Stimulated activated CD4-positive, alpha-beta T cell treated with anti-CD3 and anti-CD28 coated beads, TNF-alpha, amount 100 ng/mL, for 4 hours (primary cell): ENCODE measurements at places on chromosomes 4 and X.

DNA sequence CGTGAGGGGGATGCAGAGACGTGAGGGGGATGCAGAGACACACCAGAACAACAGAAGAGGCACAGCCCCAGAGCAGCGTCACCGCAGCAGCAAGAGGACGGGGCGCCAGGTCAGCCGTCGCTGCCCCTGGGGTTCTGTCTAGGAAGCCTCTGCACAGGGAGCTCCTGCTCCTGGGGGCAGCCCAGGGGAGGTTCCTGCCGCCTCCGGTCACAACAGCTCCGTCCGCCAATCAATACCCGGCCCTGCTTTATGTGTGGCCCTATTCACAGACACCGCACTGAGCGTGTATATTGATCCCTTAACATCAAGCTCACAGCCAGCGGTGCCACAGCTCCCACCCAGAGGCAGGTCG is 69.6 kb downstream of the FAM53A start:
- no peak for DNase-seq

DNA sequence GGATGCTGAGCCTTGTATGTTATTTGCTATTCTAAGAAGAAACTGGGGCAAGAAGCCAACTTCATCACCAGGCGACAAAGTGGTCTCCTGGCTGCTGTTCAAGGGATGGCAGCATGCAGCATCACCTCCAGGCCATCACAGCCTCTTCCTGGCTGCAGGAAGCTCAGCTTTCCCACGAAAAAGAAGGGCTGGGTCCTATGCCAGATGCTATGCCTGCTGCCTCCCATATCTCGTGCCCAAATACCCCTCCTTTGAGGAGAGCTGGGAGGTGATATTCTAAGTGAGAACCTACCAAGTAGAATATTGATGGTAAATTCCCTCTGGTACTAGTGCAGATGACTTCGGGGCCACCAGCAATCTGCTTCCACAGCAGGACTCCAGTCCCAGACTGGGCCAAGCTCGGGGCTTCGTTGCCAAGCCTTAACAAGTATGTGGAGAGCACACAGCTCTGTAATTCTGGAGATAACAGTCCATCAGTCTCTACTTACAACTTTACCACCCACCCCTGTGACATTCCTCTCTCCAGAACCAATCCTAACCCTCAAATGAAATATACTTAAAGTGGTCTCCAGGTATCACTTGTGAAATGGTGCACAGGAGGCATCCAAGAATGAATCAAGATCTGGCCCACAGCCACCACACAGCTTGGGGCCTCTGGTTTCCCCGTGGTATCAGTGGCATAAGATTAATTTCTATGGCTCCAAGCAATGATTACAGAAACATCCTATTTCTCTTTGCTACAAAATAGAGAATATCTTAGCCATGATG is 149.3 kb downstream of the PALLD start:
- no peak for DNase-seq

GRCh38 chr4:15167743-15168142 is 165.5 kb downstream of the CPEB2 start:
- DNase-seq = no peak

GRCh38 chr4:83558059-83558653 is 22.2 kb downstream of the GPAT3 start:
- DNase-seq = no peak

GRCh38 chrX:129239371-129239770 is 283.9 kb downstream of the SMARCA1 start:
- DNase-seq = no peak

- no peak for DNase-seq
Observed at GRCh38 chrX:44802613-44803012, 41.2 kb upstream of the DUSP21 start.

GRCh38 chrX:42017971-42018370 is 94.6 kb upstream of the CASK start:
- no peak for DNase-seq

DNA sequence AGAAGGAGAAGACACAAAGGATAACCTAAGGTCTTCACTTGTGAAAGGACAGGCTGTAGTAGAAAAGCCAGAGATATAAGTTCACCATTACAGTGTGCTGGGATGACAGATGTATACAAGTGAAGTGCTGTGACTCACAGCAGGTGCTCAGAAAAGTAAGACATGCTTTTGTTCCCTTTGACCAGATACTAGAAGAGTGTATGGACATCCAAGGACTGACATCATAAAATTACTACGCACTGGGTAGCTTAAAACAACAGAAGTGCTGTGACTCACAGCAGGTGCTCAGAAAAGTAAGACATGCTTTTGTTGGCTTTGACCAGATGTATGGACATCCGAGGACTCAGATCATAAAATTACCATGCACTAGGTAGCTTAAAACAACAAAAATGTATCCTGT is 61.6 kb upstream of the BTC start:
- DNase-seq = no peak

DNA sequence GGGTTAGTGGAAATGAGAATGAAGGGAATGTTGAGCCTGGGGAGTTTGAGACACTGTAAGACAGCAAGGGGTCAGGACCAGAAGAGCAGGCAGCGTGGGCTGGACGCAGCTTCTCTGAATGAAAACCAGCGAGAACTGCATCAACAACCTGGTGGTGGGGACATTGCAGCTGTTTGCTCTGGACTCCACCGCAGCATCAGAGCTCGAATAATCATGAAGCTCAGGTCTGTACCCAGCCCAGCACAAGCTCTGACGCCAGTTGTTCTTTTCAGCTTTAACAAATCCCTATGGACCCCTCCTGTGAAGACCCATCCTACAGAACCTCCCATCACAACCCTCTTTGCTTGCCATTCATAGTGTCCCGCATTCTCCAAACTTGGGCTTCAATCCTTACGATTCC is 106.8 kb upstream of the PNPLA4 start:
- no peak for DNase-seq

DNA sequence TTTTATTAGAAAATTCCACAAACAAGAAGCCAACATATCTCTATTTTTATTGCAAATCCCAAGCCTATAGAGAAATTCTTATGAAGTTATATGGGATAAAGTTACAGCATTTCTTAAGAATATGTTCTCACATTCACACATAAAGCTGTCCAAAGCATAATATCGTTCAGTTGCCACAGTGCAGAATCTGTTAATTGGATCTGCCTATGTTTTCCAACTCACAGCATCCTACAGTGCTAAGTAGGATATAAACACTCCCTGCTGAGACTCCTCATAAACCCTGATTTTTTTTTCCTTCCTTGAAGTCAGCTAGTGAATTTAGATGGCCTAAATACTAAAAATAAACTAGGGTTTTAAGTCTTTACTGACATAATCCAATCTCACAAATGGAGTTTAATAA is 307.9 kb downstream of the PDGFC start:
- DNase-seq = no peak

GRCh38 chr4:86991994-86992393 is 57.2 kb downstream of the AFF1 start:
- no peak for DNase-seq

DNA sequence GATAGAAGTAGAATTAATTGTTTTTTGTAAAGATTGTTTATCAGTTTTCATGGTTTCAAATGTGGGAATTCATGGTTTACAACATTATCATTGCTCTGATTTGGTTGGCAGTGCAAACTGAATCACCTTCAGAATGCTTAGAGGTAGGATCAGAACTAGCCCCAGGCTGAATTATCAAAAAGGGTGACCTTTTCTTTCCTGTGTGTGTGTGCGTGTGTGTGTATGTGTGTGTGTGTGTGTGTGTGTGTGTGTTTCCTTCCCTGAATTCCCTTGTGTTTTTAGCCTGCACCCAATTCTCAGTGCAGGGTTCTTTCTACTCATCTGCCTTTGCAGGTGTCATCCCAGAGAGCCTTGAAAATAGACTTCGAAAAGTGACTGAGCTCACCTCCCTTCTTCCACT is 125.0 kb downstream of the BMPR1B start:
- no peak for DNase-seq

DNA sequence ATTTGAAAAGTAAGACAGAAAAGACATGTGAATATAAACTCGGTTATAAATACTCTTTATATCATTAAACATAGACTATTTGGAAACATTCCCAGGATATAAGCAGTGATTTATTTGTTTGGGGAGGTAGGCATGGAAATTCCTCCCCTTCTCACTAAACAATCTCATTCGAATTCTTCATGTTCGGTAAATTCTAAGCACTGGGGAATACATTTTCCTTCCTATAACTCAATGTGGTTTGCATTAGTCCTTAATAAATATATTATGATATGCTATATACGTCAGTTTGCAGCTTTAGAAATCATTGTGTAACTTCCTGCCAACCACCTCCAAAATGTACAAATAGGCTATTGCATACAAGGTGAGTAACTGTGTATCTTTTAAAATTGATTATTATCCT is 99.6 kb downstream of the UGT8 start:
- DNase-seq = no peak

GRCh38 chr4:139300431-139301112 is 733 bp upstream of the NAA15 start:
- DNase-seq = no peak

DNA sequence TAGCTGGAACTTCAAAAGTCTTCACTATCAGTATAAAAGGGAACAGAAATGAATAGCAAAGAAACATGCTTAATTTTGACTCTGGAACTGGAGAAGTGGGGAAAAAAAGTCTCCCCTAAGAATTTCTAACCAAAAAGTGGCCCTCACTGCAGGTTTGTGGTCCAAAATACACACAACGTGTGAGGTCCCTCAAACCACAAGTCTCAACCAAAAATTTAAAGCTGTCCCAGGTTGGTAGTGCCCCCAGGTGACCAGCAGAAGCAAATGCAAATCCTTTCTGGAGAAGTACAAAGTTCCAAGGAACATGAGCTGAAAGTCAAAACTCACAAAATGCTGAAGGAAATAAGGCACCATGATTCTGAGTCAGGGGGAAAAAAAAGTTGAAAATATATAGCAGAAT is 23.6 kb upstream of the VAMP7 start:
- DNase-seq = no peak

DNA sequence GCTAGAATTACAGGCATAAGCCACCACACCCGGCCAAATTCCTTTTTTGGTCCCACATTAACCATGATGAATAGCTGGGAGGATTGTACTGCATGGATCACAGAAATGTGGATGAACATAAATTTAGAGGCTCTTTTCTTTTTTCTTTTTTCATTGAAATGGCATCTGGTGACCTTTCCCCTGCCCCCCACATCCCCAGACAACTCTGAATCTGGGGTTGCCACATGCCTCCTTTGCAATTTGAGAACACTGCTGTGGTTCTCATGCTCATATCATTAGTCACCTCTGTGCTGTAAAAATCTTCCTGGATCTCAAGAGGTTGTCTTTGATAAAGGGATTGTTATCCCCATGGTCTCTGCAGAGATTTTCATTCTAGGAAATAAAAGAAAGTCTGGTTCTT is 22.8 kb upstream of the FMR1NB start:
- no peak for DNase-seq

- no peak for DNase-seq
Observed at GRCh38 chrX:113726009-113726408, 857.9 kb upstream of the HTR2C start.

DNA sequence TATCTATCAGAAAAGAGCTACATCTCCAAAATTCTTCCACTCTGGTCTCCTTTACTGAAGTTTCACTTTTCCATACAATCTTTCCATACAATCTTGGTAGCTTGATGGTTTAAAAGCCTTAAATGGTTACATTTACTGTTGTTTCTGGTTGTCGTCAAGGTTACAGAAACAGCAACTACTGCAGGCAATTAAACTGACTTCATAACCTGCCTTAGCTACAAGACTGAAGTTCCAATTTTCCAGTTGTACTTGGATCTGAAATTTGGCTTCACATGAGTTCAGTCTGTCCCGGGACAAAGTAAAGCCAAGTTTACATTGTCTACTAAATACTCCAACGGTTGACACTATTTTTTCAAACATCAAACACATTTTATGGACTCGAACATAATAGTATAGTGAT is 326.4 kb downstream of the ANKRD50 start:
- no peak for DNase-seq

- DNase-seq = no peak
Observed at GRCh38 chr4:174538123-174538875, 16.0 kb upstream of the HPGD start.

GRCh38 chr4:57148831-57149505 is 38.8 kb upstream of the IGFBP7 start:
- no peak for DNase-seq

- no peak for DNase-seq
Observed at GRCh38 chr4:48756689-48757220, 23.3 kb downstream of the FRYL start.

GRCh38 chr4:156378033-156378665 is 424.5 kb upstream of the CTSO start:
- DNase-seq = no peak

DNA sequence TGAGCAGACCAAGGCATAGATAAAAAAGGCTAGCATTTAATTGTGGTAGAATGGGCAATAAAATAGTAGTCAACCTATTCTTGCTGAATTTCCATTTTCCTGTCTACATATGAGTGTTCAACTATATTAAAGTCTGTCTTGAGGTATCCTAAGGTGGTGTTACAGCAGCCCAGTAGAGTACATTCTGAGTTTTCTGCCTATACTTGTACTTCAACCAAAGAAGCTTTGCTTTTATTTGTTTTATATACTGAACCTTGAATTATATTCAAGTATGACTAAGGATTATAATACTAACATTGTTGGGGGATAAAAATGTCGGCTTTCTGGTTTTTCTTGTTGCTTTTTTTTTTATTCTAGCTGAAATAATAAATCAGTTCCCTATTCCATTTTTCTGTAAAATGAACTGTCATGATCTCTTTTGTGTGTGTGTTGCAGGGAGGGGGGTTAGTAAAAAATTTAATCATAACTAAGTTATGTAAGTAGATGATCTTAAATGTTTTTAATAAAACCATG is 106.7 kb downstream of the PDLIM5 start:
- DNase-seq = no peak

DNA sequence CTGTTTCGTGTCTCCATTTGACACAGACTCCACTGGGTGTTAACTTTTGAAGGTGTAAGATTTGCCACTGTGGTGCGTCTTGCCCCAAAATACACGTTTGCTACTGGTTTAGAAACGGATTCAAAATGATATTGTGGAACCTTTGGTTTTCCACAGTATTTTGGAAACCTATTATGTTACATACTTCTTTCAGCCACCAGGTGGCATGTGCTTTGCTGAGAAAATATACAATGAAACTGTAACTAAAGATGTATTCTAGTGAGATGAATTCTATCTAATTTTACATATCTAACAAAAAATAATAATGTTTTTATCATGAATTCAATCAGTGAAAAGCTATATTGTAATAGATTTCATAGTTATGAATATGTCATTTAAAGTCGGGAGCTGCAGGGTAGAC is 28.4 kb upstream of the SLITRK4 start:
- no peak for DNase-seq

DNA sequence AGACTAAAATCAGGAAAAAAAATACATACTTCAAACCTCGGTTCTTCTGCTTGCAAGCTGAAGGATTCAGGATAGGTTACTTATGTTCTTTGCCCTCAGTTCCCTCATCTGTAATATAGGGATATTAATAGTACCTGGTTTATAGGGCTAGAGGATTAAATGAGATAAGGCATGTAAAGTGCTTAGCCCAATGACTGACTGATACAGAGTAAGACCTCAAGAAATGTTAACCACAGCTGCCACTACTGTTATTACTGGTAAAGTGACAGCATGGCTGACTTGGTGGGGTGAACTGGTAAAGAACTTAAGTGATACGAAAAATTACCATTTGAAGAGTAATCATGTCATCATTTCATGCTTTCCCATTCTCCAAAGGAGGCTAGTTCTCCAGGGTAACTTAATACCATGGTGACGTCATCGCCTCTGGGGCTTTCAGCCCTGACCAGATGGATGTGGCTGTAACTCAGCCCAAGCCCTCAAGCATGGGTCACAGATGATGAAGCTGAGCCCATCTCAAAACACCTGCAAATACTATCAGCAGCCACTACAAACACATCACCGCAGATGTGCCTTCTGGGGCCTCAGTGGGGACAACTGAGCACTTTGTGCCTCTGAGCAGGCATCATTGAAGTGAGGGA is 44.5 kb upstream of the SCML1 start:
- DNase-seq = no peak
